Dorsolateral prefrontal cortex (tissue), 122 donors: ENCODE measurements at places on chromosomes 1 and 21.

DNA sequence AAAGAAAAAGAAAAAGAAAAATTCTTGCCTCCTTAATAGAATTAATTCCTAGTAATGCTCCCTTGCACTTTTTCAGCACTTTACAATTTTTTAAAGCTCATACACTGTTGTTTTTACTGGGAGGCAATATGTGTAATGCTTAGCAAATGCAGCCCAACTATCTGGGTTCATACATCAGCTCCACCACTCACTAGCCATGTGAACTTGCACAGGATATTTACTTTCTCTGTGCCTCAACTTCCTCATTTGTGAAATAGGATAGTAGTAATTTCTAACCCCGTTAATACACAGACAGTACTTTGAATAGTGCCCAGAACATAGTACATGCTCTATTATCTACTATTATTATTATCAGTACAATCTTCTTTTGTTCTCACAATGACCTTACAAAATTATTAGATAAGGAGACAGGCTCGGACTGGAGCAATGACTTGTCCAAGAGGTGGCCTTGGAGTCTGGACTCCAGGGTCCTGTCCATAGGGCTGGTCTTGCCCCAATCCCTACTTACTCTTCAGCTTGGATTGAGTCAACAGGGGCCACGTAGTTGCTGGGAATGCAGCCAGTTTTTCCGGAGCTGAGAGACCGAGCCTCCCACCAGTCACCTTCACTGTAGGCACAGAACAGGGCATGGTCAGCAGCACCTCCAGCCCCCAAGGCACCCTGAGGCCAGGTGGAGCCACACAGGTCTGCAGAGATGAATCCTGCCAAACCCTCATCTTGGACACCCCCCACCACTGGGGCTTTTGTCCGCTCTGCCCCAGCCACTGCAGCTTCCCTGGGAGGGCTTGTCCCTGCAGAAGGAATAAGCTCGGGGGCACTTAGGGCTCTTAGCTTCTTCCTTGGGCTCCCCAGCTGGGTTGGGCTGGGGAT is 13.7 kb downstream of the FGR start:
- no peak for DNase-seq

- no peak for DNase-seq
Measured at GRCh38 chr1:110476028-110476765, 25.2 kb downstream of the PROK1 start.

- DNase-seq = no peak
Measured at GRCh38 chr1:212377644-212378043, 37.0 kb downstream of the PACC1 start.

DNA sequence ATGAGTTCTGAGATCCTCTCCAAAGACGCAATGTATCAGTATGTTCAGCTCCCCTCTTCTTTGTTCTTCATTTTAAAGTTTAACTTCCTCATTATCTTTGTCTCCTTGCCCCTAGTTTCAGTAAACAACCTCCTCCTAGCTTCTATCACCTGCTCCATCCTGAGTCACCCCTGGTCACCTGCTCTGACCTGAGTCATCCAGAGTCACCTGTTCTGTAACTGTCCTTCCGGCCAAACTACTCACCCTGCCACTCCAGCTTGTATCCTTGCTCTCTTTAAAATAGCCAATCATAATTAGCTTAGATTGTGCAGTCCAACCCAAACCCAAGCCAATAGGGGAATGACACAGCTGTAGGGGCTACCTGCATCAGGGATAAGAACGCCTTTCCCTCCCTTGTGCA is 332.0 kb downstream of the OLFM3 start:
- DNase-seq = no peak

- DNase-seq = no peak
Measured at GRCh38 chr1:183403498-183403897, 14.7 kb downstream of the NMNAT2 start.

DNA sequence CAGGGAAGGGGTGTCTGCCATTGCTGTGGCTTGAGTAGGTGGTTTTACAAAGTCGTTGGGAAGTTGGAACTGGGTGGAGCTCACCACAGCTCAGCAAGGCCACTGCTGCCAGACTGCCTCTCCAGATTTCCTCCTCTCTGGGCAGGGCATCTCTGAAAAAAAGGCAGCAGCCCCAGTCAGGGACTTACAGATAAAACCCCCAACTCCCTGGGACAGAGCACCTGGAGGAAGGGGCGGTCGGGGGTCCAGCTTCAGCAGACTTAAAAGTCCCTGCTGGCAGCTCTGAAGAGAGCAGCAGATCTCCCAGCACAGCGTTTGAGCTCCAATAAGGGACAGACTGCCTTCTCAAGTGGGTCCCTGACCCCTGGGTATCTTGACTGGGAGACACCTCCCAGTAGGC is 124.2 kb downstream of the LHX8 start:
- no peak for DNase-seq

- no peak for DNase-seq
Measured at GRCh38 chr1:26936823-26937222, 15.3 kb downstream of the NUDC start.

DNA sequence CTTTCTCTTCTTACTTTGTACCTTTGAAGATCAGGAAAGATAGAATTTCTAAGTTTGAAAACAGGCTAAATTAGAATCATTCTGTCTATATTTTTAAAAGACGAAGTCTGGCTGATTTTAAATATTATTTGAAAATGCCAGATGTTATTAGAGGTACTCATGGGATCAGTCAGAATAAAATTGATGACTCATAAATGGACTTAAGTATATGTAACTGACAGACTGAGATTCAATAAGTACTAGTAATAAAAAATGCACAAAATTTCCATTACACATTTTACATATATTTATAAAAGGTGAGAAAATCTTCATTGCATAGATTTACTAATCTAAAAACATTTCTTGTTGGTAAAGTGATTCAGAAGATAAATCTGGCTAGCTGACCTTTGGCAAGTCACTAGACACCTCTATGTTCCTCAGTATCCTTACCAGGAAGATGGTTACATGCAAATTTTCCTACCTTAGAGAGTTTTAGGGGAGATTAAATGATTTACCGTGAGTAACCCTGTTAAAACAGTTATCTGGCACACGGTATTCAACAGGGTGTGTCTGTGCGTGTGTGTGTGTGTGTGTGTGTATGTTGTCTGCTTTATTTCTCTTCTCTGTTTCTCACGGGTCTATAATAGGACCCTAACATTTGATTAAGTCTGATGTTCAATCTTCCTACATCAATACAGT is 189.0 kb downstream of the RUNX1 start:
- DNase-seq = no peak

- no peak for DNase-seq
Measured at GRCh38 chr1:24051206-24051945, 60.6 kb downstream of the MYOM3 start.

- no peak for DNase-seq
Measured at GRCh38 chr1:227766015-227766634, 30.9 kb downstream of the SNAP47 start.

DNA sequence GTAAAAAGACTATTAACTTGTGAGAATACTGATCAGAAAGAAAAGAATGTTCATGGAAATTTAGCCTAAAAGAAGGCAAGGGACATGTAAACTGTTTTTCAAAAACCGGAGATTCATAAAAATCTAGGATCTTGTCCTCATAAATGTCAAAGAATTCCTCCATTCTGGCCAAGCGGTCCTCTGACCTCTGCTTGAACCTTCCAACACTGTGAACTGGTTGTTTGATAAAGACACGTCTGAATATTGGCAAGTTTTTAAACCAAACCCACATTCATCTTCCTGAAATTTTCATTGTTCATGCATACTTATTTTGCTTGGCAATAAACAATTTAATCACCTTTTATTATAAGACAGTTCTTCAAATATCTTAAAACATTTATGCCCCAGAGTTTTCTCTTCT is 19.8 kb downstream of the ASPM start:
- DNase-seq = no peak

DNA sequence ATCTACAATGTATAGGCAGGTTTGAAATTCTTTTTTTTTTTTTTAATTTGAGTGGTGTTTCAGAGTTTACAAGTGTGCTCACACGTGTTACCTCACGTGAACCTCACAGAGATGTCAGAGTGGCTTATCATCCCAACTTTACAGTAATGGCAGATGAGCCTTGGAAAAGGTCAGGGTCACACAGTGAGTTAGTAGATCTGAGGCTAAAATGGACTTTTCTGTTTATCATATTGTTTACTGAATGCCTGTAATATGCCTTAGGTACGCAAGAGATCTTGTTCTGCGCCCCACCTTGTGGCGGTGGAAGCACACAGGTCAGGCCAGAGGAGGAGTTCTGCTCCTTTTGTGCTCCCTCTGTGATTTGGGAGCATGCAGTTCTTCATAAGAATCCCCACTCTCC is 80.0 kb downstream of the DYRK1A start:
- DNase-seq = no peak

DNA sequence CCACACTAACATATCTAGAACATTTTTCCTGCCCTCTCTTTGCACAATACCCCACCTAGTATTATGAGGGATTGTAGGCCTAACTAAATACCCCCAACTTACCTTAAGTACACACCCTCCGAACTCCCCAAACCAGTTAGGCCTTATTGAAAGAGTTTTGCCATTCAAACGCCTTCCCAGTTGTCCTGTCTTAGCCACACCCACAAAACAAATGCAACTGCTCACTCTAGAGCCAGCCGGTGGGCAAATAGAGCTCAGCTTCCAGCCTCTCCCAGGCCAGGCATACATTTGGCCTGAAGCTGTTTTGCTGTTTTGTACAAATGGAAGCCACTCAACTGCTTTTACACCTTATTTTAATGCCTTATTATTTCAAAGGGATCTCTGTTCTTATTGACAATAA is 224.2 kb upstream of the RUNX1 start:
- no peak for DNase-seq

DNA sequence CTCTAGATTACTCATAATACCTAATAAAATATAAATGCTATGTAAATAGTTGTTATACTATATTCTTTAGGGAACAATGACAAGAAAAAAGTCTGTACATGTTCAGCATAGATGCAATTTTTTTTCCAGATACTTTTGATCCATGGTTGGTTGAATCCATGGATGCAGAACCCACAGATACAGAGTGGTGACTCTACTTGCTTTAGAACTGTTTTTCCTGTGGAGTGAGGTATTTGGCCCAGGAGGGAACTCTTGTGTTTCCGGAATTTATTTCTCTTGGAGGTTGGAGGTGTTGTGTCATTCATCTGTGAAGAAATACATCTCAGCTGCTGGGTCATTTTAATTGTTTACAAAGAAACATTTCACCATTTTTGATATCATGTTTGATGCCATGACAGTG is 28.7 kb downstream of the TMEM200B start:
- DNase-seq = no peak

- DNase-seq = peak; percentile 31
Measured at GRCh38 chr1:236978740-236979139, 25.5 kb downstream of the MT1HL1 start.

GRCh38 chr1:65719391-65719790 is 73.3 kb upstream of the PDE4B start:
- DNase-seq = no peak

DNA sequence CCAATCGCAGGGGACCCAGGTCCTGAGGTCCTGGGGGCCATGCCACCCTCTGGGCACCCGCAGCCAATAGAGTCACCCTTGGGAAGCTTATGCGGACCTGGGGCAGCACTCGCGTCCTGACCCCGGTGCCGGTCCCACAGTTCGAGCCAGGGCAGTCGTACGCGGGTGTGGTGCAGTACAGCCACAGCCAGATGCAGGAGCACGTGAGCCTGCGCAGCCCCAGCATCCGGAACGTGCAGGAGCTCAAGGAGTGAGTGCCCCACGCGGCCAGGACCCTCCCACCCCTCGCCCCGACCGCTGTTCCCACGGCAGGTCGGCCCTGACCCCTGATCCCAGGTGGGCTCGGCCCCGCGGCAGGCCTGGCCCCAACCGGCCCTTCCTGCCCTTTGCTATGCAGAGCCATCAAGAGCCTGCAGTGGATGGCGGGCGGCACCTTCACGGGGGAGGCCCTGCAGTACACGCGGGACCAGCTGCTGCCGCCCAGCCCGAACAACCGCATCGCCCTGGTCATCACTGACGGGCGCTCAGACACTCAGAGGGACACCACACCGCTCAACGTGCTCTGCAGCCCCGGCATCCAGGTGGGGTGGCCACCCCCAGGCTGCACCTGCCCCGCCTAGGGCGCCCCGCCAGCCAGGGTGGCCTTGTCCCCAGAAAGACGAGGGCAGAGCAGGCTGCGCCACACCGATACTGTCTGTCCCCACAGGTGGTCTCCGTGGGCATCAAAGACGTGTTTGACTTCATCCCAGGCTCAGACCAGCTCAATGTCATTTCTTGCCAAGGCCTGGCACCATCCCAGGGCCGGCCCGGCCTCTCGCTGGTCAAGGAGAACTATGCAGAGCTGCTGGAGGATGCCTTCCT is 20.5 kb downstream of the COL6A1 start:
- peak; percentile 23 for DNase-seq
